ENCODE measurements at places on chromosomes 2 and 18. TPM values are rescaled to one million over a fixed set of nuclear protein-coding genes. Genes with fewer than 3 reads are reported as not detected.

Gene PTPRN
- 1.3 TPM for total RNA-seq

Gene TMEM198
- not detected for total RNA-seq

Gene DSC1
- 4.5 TPM for total RNA-seq

Gene OSR1
- 0.10 TPM for total RNA-seq

Gene LIMS3
- 0.52 TPM for total RNA-seq

Gene KCNK3
- 0.21 TPM for total RNA-seq

Gene PPP4R3B
- total RNA-seq, result 59.3 TPM

Gene RNPEPL1
- 41.1 TPM for total RNA-seq

Gene IL1RL2
- 0.31 TPM for total RNA-seq

Gene LIMS4
- 0.10 TPM for total RNA-seq

Gene SPDYA
- total RNA-seq, result 12.4 TPM

Gene MPP4
- under 0.01 TPM for total RNA-seq

Gene TDRD15
- 0.10 TPM for total RNA-seq

Gene CHRNG
- not detected for total RNA-seq

Gene CPO
- total RNA-seq, result 0.21 TPM

Gene MAP3K19
- total RNA-seq, result not detected

Gene SERTAD2
- 45.4 TPM for total RNA-seq

Gene MOGAT1
- total RNA-seq, result not detected

Gene TRIM54
- total RNA-seq, result not detected

Gene DUSP2
- 891 TPM for total RNA-seq

Gene RAB6C
- total RNA-seq, result 0.10 TPM

Gene UGT1A5
- total RNA-seq, result not detected

Gene CHMP1B
- total RNA-seq, result 211 TPM

Gene CCDC74A
- 0.84 TPM for total RNA-seq
